Stimulated activated CD4-positive, alpha-beta T cell treated with anti-CD3 and anti-CD28 coated beads, Interleukin-15, amount 100 ng/mL, for 1 hour (primary cell): ENCODE measurements at places on chromosomes 3 and 15.

- DNase-seq = no peak
Measured at GRCh38 chr3:158768361-158768787, 33.5 kb upstream of the MFSD1 start.

DNA sequence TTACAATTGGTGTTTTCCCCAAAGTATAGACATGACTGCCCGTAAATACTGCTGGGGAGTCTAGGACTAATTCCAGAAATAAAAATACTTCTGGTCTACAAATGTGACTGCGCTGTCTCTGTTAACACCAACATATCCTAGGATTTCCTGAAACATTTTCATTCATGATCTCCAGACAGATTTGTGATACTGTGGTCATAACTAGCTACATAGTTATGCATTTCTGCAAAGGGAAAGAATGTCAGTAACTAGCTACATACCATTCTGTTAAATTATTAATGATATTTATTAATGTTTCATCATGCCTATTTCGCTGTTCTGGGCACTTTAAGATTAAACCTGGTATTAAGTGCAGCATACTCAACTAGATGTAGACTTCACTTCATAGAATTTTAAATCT is 33.3 kb downstream of the SETD5 start:
- DNase-seq = no peak

DNA sequence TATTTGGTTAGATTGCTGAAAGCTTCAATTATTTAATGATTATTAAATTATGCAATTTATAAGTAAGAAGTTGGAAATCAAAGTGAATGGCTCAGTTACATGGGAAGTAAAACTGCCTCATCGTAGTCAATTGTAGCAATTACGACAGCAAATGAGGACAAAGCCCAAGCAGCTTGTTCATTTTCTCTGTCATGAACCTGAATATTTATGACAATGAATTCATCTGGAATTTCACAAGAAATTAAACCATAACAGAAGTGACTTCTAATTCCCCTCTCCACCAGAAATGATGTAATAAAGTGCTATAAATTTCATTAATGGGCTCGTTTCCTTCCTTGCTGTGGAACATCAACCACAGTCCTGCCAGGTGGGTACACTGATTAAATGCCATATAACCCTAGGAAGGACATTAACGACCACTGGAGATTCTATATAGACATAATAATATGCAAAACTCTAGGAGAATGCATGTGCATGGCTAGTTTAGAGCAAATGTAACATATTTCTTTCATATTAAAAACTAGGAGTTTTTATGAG is 273.8 kb upstream of the DCBLD2 start:
- no peak for DNase-seq

GRCh38 chr3:56835650-56836227 is 34.0 kb upstream of the ARHGEF3 start:
- DNase-seq = no peak

GRCh38 chr15:63708126-63708772 is 111.1 kb downstream of the FBXL22 start:
- DNase-seq = no peak

DNA sequence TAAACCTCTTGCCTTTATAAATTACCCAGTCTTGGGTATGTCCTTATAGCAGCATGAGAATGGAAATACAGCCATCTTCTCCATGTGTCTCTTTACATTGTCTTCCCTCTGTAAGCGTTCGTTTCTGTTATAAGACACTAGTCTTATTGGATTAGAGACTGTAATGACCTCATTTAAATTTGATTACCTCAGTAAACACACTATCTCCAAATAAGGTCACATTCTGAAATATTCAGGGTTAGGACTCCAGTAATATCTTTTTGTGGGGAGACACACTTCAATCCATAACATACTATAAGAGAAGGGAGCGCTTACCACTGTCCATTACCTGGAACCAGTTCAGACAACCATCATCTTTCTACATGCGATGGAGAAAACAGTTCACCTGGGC is 34.3 kb upstream of the CD47 start:
- no peak for DNase-seq
